Hepatic stellate cell (primary cell): ENCODE measurements at places on chromosomes 11 and 22.

DNA sequence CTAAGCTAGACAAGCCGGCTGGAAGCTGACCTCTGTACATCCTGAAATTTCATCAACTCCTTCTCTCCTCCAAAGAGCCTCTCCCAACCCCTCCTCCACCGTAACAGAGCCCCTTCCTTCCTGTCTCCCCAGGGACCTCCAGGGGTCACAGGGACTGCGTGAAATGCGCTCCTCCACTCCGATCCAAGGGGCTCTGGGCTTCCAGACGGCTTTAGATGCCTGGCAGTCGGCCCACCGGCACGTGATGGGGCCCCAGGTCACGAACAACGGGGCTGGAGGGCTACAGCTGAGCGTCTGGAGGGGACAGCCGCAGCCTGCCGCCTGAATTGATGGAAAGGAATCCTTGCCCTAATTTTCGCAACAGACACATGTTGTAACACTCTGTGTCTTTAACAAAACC is 264.1 kb downstream of the MN1 start:
- no peak for DNase-seq

DNA sequence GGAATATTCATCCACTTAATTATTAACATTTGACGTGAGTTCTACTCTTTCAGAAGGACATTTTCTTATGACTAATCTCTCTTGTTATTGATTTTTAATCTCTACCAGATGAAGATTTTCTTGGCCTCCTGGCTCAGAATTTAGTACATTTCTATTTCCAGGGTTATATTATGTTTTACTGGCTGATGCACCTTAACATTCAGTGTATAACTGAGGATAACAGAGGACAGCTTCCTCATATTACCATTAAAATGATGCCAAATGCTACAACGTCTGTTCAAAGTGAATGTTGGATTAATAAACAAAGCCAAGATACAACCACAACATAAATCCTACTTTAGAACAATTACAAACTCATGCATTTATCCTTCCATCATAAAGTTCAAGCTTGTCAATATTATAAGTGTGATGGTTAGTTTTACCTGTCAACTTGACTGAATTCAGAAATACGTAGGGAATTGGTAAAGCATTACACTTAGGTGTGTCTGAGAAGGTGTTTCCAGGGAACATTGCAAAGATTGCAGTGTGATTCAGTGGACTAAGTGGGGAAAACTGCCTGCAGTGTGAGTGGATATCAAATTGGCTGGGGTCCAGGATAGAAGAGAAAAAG is 485.2 kb downstream of the LRRC4C start:
- DNase-seq = no peak

- no peak for DNase-seq
Measured at GRCh38 chr11:88104408-88104807, 70.8 kb downstream of the RAB38 start.

- no peak for DNase-seq
Measured at GRCh38 chr11:28842716-28843115, 734.5 kb downstream of the METTL15 start.

- no peak for DNase-seq
Measured at GRCh38 chr11:61403658-61404057, 11.3 kb downstream of the TMEM216 start.

GRCh38 chr11:12212174-12212820 is 101.9 kb downstream of the MICAL2 start:
- no peak for DNase-seq

- no peak for DNase-seq
Measured at GRCh38 chr22:32676191-32676590, 125.3 kb upstream of the TIMP3 start.

DNA sequence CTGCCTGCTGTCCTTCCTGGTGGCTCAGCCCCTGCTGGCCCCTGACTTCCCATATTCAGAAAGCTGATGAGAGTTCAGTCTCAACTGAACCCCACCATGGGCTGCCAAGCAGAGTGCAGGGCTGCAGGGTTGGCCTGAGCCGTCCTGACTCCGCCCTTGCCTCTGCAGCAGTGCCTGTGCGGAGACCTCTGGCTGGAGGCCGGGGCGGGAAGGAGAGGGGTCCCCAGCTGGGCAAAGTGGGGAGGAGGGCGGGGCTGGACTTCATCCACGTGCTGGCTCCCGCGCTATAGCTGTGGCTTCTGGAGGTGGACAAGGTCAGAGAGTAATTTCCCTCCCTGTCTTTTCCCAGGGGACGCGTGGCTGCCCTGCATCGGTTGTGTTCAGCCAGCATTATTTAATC is 13.6 kb downstream of the GLB1L3 start:
- DNase-seq = no peak

DNA sequence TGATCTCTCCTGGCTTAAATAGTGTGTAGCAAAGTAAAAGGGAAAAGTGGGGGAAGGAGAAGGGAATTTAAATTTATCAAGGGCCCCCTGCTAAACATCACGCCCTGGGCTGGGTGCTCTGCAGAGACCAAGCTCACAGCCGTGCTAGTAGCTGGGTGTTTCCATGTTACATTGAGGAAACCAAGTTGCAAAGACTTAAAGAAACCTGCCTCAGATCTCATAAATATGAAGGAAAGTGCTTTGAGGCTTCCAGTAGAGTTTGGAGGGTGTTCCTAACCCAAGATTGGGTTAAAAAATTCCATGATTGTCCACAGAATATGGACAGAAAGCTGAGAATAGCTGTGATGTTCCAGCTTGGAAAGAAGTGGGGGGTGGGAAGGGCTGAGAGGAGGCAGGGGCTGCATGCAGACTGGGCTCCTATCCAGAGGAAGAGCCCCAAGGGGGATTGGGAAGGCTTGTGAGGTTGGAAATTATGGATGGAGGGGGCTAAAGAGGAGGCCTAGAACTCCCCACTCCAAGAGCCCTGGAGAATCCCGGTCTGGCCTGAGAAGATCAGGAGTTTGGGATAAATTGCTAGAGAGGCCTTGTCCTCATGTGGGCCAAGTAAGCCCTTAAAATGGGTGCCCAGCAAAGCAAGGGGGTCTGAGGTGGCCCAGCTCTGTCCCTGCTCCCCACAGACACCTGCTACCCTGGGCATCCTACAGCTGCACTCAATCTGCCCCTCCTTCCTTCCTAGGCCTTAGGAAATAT is 25.0 kb upstream of the OAF start:
- no peak for DNase-seq

GRCh38 chr11:131540676-131541075 is 170.3 kb downstream of the NTM start:
- DNase-seq = no peak

DNA sequence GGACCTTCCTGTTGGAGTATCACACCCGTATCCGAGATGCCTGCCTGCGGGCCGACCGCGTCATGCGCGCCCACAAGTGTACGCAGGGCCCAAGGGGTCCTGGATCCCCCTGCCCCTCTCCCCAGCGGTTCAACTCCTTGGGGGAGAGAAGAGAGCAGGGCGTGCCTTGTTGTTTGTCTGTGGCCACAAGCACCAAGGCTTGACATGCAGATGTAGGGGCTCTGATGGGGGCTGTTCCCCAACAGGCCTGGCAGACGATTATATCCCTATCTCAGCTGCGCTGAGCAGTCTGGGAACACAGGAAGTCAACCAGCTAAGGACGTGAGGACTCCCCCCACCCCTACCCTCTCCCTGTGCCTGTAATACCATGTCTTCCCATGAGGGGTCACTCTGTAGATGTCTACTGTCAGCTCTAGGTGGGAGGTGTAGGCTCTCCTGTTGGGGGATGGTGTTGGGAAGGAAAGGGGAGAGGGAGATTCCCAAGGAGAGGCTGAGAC is 6.8 kb downstream of the CFL1 start:
- DNase-seq = no peak

GRCh38 chr22:32776397-32776796 is 25.1 kb upstream of the TIMP3 start:
- no peak for DNase-seq

GRCh38 chr11:100353083-100353482 is 334.0 kb upstream of the ARHGAP42 start:
- DNase-seq = no peak

- DNase-seq = no peak
Measured at GRCh38 chr22:16933291-16934282, 74.4 kb downstream of the GAB4 start.

GRCh38 chr11:18088366-18088765 is 17.5 kb downstream of the SAAL1 start:
- no peak for DNase-seq

GRCh38 chr11:18468961-18469360 is 13.3 kb downstream of the LDHAL6A start:
- no peak for DNase-seq

- no peak for DNase-seq
Measured at GRCh38 chr11:95459291-95460042, 228.5 kb upstream of the SESN3 start.
